ENCODE measurements at places on chromosomes 2 and 18.

GRCh38 chr2:98473995-98474780 lies 29.5 kb downstream of the INPP4A start:
- DNase-seq: no peak

DNA sequence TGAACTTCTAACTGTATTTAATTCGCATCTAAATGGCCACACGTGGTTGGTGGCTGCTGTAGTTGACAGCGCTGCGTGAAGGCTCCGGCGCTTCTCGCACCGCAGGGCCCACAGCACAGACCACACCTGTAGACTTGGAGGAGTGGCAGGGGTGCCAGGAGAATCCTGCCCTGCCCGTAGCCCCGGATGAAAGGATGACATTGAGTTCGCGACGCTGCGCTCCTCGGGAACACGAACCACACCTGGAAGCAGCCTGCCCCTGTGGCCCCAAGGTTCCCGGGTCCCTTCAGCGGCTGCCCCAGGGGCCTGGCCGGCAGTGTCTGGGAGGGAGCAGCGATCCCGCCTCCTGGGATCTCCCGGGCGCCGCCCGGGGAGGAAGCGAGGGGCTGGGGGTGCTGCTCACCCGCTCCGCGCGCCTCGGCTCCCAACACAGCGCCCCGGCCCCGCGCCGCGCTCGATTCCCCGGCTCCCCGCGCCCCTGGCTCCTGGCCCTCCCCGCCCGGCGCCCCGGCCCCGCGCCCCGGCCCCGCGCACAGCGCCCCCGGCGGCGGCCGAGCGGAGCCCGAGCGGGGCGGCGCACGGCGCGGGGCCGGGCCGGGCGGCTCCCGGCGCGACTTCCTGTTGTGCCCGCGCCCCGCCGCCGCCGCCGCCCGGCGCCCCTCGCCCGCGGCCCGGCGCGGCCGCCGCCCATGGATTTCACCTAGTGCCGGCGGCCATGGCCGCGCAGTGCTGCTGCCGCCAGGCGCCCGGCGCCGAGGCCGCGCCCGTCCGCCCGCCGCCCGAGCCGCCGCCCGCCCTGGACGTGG lies at the start of gene RNPEPL1:
RNPEPL1 (plus strand) TSS at position 613 of the 806 bp plus-strand sequence; CDS start at position 716, 103 bp downstream.
- DNase-seq: peak; percentile 73

DNA sequence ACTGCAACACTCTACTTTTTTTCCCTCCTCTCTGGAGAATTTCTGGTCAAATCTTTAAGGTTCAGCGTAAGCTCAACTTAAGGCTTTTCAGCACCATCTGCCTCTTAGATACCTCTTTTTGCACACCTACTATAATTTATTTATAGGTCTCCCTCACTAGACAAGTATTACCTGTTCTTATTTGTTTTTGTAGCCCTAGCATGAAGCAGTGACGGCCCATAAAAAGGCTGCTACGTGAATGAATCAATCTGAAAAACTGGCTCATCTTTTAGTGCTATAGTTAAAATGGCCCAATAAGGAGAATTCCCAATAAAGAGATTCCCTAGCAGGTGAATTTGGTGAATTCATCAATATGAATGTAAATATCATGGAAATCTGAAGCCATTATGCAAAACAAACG lies 6.5 kb downstream of the RNF149 start:
- DNase-seq: no peak

DNA sequence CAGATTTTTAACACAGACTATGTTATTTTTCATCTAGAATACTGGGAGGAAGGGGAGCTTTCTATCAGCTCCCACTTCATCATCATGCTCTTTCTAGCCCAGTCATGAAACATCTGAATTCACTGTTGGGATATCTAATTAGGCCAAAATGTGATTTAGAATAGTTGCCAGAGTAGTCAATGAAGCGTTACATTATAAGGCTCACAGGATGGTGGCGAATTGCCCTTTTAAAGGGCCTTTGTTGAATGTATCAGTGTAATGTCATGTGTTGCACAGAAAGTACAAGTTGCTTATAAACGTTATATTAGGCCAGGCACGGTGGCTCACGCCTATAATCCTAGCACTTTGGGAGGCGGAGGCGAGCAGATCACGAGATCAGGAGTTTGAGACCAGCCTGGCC lies 45.6 kb downstream of the PDE1A start:
- DNase-seq: no peak

GRCh38 chr2:203648273-203648672 lies 58.2 kb upstream of the CD28 start:
- no peak for DNase-seq

- DNase-seq: no peak
Measured at GRCh38 chr2:151967829-151968722, 130.8 kb downstream of the CACNB4 start.

GRCh38 chr2:156625360-156626170 lies 189.4 kb downstream of the GPD2 start:
- no peak for DNase-seq

GRCh38 chr2:104406261-104406726 lies 447.6 kb upstream of the POU3F3 start:
- DNase-seq: no peak

DNA sequence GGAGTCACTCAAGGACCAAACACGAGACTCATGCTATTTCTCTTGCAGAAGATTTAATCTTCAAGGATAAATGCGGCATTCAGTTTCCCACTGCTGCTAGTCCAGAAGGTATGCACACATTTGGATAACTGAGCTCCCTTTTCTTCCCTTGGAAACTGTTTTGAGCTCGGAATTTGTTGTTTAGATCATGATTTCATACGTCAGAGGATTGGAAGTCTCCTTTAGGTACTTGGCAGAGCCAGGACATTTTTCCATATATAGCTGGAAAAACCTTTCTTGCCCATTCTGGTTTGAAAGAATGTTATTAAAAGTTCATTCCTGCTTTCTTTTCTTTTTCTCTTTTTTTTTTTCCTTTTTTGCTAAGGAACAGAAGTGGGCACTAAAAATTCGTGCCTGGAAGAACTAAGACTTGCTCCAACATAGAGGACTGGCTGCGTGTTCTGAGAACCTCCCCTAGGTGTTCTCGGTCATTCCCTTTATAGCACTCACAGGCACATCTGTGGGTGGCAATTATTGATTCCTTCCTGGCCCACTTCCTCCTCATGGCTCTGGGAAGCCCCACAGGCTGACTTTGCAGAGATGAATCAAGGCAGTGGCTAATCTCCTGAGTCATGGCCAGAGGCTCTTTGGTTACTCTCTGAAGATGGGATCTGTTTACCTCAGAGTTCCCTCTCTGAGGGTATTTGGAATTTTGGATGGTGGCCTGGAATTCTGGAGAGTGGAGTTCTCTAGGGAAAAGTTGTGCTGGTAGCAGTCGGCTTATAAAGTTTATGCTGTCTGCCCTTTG lies 104.8 kb downstream of the PLCL1 start:
- no peak for DNase-seq

GRCh38 chr2:69985216-69985615 lies 23.8 kb upstream of the ASPRV1 start:
- no peak for DNase-seq

Data from frontal cortex (tissue), 4 donors.